ENCODE measurements at places on chromosomes 5 and 9.

GRCh38 chr9:131732061-131732526 is 7.8 kb downstream of the RAPGEF1 start:
- peak; percentile 50 for DNase-seq

DNA sequence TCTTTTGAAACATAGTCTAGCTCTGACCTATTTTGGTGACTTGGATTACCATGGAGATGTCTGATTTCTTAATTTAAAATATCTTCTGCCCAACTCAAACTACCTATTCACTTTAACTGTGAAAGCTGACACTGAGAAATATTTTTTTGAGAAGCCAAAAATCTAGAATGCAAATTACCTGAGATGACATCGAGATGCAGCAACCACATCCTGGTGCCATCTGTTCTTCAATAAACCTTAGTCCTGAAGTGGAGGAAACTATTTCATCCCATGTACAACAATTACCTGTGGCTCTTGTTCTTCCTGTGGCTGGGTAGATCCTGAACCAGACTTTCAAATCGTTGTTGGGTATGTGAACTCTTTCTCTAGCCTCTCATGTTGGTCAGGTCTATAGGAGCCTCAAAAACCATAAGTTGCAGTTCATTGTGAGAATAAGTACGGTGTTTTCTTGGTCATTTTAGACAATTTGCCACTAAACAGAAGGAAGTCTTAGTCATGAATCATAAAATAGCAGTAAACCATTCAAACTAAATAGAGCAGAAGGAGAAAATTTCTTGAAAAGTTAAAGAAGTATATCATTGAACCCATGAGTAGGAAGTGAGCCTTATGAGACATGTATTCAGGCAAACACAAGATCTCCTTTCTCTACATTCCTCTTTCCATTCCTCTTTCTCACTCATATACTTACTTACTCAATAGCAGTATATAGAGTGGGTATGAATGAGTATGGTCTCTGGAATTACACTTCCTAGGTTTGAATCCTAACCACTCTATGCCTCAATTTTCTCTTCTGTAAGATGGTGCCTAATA is 176.0 kb downstream of the HMHB1 start:
- DNase-seq: no peak

- DNase-seq: no peak
These were observed 385.3 kb downstream of the PRELID2 start for GRCh38 chr5:145449794-145450193.

GRCh38 chr9:17578577-17578910 is 322 bp upstream of the SH3GL2 start:
- DNase-seq: no peak

- no peak for DNase-seq
These were observed 44.2 kb downstream of the MRPL36 start for GRCh38 chr5:1755321-1755949.

DNA sequence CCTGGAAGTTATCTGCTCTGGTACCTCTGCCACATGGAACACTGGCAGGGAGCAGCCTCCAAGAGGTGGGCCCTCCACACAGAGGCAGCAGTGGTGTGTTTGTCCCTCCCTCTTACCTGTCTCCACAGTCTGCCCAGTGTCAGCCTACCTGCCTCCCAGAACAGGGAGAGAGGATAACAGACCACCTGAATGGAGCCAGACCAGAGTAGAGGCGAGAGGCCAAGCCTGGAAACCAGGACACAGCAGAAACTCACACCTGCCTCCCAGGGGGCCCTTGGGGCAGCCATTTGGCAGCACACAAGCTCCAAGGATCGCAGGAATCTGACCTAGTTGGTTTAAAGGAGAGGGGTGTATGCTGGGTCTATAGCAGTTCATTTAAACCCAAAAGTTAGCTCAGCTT is 100.2 kb upstream of the ZNF366 start:
- DNase-seq: no peak
